ENCODE measurements at places on chromosomes 3 and 15. TPM values are rescaled to one million over a fixed set of nuclear protein-coding genes. Genes with fewer than 3 reads are reported as not detected.

Gene PPP1R14D
- not detected for total RNA-seq

Gene EDEM1
- 21.2 TPM for total RNA-seq

DNA sequence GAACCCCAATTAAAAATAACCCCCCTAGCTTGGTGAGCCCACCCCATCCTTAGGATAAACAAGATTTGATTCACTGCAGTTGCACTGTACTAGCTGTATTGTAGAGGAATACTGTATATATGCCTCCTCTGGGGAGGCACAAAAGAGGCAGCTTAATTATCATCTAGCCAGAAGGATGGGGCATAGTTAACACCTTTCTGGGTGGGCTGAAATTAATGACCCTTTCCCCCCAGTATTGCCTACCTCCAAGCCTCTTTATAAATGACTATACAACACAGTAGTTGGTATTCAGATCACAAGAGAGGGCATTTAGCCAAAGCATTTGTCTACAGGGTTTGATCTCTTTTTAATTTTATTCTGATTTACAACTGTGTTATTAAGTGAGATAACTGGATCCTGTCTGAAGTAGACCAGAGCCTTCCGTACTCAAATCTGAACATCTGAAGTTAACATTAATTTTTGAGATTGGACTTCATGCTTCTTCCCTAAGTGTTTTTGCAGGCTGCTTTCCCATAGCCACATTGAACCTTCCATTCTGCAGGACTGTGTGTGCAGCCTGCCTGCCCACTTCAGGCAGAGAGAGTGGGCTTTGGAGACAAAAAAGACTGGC, 807.0 kb upstream of the ARRDC4 start:
- no peak overlapping the region for H3K27ac ChIP-seq
- peaks cover 13% of the 10 kb centered on the region for H3K4me1 ChIP-seq
- no peak for DNase-seq
- no peaks in the 10 kb centered on the region for H3K36me3 ChIP-seq
- H3K27me3 ChIP-seq: peaks cover 32% of the 10 kb centered on the region

- DNase-seq: no peak
- no peaks in the 10 kb centered on the region for H3K4me1 ChIP-seq
- H3K27ac ChIP-seq: no peak overlapping the region
Measured at GRCh38 chr3:98817547-98818041, 54.5 kb downstream of the ST3GAL6 start.

DNA sequence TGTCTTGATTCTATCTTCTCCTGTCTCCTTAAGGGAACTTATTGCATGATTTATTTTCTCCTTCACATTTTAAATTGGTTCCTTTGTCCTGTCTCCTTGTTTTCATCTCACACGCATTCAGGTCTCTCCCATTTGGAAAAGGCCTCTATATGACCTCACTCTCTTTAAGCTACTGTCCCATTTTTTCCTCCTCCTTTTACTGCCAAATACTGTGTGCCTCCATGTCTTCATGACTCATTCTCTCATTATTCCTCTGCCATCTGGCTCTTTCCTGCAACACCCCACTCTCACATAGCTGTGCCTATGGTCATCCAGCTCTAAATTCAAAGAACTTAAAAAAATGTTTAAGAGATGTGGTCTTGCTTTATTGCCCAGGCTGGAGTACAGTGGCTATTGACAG, 48.0 kb downstream of the TYRO3 start:
- no peaks in the 10 kb centered on the region for H3K36me3 ChIP-seq
- no peak for DNase-seq
- H3K4me3 ChIP-seq: no peak overlapping the region

GRCh38 chr3:171744158-171744741, 66.0 kb downstream of the PLD1 start:
- no peaks in the 10 kb centered on the region for H3K4me1 ChIP-seq
- H3K4me3 ChIP-seq: no peak overlapping the region
- no peak for DNase-seq

DNA sequence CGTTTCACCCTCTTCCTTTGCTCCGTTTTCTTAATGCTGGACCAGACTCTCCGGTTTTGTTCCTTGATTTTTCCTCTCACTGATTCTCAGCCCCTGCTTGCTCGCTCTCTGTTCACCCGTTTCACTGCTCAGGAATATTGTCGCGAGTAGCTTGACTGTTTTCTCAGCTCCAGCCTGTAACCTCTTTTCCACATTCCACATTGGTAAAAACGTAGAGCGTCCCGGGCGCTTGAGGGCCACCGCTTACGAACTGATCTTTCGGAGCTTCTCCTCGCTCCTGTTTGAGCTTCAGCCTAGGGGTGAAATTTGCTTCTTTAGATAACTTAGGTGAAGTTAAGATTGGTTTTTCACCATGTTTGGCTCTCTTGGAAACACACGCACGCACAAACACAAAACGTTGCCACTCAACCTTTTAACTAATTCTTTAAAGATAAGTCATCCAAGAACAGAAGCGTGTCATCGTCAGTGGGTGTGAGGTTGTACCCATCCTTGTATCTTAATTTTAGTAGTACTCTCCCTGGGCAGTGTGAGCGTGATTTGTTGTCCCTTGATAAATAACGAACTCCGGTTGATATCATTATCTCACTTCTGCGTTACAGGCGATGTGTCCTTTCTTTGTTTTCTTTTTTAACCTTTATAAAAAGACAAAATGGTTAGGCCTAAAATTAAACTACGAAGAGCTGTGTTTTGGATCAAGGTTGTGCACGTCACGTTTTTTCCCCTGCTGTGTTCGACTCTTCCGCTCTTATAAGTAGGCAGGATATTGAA, 1.0 kb downstream of the PAK2 start:
- peak overlapping the region; percentile 95 for H3K4me3 ChIP-seq

DNA sequence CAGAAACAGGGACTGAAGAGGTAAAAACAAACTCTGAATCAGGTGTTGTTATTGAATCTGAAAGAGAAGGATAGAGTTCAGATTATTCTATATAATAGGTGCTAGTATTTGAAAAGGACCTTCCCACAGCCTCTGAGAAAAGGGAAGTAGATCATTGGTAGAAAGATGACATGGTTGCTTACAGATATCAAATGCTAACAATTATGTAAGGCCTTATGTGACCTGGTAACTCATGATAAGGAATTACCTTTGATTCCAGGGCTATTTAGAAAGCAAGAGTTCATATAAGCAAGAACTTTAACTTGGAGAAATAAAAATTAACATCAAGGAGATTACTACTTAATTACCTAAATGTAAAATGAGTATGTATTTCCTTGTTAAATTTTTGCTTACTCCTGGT, 7.6 kb downstream of the SLC27A2 start:
- H3K27ac ChIP-seq: no peak overlapping the region
- no peak for DNase-seq
- H3K4me3 ChIP-seq: no peak overlapping the region
- H3K27me3 ChIP-seq: peaks cover 9% of the 10 kb centered on the region
- H3K36me3 ChIP-seq: no peaks in the 10 kb centered on the region

DNA sequence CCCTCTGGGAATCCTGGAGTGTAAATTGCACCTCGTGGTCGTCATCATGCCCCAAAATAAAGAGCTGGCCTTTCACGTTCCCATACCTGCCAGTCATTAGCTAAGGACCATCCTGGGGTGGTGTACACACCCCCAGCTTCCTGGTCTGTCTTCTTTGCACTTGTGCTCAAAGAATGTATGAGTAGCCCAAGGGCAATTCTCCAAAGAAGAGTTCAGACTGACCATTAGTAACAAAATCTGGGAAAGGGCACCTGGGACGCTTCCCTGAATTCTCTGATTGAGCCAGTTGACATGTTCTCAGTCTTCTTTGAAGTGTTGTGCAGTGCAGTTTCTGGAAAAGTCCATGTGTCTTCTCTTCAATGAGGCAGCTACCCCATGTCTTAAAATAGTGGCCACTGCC, 34.8 kb downstream of the FAM3D start:
- H3K4me3 ChIP-seq: no peak overlapping the region
- no peaks in the 10 kb centered on the region for H3K36me3 ChIP-seq
- DNase-seq: no peak
- H3K27me3 ChIP-seq: no peaks in the 10 kb centered on the region

Measured in neural crest cell (in vitro differentiated cells).